Muscle of back (tissue), 13 donors: ENCODE measurements at places on chromosomes 7 and 10.

DNA sequence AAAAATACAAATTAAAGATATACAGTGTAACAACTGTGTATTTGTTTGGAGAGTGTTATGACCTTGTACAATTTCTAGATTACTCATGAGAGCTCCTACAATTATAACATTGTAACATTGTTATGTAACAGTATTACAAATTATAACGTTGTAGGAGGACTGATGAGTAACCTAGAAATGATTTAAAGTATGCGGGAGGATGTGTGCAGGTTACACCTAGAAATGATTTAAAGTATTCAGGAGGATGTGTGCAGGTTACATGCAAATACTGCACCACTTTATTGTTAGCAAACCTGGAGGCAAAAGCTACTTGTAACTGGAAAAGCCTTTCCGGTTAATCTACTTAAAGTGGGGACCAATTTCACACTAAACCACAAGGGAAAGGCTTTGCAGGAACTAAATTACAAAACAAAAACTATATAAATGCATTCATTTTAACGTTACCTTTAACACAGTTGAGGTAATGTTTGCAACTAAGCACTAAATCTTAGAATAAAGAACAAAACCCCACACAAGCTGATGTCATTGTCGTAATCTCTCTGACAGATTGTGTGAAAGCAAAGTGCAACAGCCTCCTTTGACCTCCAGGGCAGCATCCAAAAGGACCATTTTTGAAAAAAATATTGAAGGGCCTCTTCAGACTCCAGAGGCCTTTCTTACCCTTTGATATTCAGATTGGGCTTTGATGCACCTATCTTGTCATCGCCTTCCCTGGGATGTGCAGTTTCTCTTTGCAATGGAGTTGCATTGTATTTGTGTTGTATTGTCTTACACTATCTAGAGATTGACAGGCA is 522.1 kb upstream of the FOXK1 start:
- no peak for DNase-seq

DNA sequence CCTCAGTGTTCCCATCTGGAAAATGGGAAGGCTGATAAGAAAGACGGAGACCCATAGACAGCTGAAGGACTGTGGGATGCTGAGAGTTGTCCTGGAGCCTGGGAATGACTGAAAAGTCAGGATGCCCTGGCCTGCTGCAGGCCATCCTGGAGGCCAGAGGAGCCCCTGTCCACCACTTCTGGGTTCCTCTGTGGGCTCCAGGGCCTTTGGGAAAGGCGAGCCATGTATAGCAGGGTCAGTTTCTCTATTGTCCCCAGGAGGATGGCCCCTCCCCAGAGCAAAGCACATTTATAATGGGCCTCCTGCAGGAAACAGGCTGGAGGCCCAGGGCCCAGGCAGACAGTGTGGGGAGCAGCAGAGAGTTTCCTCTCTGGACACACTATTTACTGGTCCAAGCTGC is 471.4 kb upstream of the MGMT start:
- no peak for DNase-seq

- no peak for DNase-seq
Measured at GRCh38 chr7:55142919-55143600, 124.2 kb downstream of the EGFR start.

DNA sequence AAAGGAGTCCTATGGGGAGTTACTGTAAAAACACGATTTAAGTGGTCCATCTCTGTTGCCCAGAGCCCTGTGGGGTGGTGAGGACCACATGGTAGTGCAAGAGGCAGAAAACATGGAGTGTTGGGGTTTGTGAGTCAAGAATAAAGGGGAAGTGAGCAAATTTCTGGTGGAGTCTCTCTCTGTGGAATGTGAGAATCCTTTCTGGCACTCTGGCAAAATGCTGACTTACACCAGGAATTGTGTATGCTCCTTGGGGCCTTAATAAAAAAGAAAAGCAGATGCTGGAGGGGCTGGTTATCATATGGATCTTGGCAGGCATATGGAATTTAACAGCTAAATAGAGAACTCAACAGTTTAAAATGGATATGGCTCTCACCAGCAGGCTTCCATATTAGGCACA is 486.0 kb downstream of the TNS3 start:
- DNase-seq, result peak; percentile 86

GRCh38 chr10:12799144-12799543 is 202.4 kb downstream of the CCDC3 start:
- DNase-seq, result no peak

DNA sequence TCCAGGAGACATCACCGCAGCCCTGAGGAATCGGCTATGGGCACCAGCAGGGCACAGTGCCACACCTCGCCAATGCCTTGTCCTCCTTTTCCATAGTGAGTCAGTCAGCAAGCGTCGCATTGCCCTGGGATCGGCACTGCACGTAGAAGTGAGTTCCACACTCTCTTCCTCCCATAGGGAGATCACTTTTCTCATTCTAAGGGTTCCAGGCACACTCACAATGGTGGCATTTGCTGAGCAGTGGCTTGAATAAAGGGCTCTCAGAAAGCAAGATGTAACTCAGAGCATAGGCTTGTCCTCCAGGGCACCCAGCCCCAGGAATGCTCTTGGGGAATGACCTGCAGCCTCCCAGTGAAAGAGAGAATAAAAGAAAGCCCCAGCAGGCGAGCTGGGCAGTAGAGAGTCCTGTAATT is 1.1 kb upstream of the VIM start:
- DNase-seq, result no peak

DNA sequence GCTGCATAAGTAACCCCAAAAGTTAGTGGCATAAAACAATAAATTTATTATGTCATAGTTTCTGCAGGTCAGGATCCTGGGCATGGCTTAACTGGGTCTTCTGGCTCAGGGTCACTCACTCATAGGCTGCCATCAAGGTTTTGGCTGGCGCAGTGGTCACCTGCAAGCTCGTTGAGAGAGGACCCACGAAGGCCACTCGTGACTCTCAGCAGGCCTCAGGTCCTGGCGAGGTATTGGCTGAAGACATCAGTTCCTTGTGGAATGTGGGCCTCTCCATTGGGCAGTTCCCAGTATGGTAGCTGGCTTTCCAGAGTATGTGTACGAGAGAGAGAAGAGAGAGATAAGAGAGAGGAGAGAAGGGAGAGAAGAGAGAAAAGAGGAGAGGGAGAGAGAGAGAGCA is 138.3 kb upstream of the KLF14 start:
- DNase-seq, result no peak

GRCh38 chr7:129468087-129468486 is 33.9 kb downstream of the STRIP2 start:
- DNase-seq, result no peak

DNA sequence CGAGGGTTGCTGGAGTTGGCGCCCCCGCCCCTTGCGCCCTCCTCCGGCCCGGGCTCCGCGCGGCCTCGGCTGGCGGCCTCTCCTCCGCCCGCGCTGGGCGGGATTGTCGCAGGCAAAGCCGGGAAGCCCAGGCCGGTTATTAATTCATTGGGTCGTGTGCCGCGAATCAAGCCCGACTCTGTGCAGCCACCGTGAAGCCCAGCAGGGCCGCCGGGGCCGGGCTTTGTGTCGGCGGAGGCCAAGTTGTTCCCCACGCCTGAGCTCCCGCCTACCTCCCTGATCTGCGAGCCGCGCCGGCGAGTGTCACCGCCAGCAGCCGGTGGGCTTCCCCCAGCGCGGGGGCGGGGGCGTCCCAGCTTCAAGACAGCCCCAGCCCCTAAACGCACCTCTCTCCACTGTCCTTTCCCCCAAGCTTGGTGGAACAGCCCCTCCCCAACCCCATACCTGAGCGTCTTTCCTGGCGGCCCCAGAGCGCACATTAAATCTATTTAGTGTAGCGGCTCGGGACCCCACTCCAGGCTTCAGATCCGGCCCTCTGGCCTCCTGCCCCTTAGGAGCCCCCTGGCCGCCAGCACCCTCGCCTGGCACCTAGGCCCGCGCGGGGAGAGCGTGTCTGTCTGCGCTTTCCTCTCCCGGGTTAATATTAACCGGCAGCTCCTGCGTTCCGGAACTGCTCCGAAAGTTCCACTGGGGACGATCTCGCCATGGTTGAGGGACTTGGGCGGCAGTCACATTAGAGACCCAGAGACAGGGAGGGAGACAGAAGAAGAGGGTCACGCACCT is 3.5 kb downstream of the SHH start:
- DNase-seq, result no peak
